Stimulated activated CD4-positive, alpha-beta T cell treated with anti-CD3 and anti-CD28 coated beads, Interleukin-4, amount 100 ng/mL, for 48 hours (primary cell): ENCODE measurements at places on chromosomes 12 and 14.

DNA sequence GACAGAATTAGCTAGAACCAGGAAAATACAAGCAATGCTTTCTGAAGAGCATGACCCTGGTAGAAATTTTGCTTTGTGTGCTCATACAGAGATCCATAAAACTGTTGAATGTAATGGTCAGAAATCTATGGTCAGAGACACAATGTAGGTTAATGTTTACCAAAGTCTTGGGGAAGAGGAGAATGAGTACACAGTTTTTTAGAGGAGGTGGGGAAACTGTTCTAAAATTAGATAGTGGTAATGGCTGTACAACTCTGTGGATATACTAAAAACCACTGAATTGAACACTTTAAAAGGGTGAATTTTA lies 109.5 kb upstream of the ARHGAP5 start:
- DNase-seq = no peak

DNA sequence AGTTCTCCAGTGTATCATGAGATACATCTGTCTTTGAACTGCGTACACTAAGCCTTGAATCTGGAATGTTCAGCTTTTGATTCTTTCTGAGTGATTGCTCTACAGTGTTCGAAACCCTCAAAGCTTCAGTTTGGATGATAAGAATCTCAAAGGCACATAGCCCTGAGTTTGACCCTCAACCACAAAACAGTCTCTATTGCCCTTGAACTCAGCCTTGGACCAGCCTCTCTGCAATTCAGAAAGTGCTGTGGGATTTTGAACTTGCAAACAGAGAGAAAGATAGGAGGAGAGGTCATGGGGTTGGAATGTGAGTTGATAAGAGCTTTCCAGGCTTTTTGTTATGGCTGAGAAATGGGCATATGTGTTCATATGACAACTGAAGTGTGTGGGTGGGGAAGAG lies 100.3 kb downstream of the MYRFL start:
- no peak for DNase-seq

- no peak for DNase-seq
Measured at GRCh38 chr12:94676031-94676641, 25.8 kb upstream of the TMCC3 start.

DNA sequence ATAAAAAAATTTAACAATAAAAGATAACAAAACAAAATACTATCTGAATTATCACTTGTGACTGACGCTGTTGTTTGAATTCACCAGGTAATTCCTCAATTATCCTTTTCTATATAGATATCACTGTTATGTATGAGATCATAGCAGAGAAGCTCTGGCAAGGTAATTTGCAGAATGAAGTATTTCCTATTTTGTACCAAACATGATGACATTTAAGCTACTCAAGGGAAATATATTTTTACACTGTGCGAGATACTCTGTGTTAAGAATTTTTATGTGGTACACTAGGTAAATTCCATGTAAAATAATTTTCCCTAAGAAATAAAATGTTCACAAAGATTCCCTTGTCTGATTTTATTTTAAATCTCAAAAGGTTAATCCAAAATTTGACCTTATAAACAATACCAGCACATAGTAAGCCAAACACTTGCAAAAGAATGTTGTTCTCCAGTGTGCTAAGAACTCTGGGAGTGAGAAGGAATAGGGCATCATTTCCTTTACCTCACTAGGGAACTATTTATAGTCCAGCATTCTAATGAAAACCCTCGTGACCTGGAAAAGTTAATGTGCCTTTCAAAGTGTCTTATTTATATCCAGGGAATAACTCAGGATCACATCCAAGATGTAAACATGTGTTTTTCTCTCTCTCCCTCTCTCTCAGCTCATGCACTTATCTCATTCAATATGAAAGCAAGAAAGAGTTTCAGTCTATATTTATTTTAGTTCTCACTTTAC lies 115.2 kb upstream of the RAP1B start:
- no peak for DNase-seq

GRCh38 chr14:59221568-59221967 lies 33.1 kb downstream of the DAAM1 start:
- DNase-seq = no peak

DNA sequence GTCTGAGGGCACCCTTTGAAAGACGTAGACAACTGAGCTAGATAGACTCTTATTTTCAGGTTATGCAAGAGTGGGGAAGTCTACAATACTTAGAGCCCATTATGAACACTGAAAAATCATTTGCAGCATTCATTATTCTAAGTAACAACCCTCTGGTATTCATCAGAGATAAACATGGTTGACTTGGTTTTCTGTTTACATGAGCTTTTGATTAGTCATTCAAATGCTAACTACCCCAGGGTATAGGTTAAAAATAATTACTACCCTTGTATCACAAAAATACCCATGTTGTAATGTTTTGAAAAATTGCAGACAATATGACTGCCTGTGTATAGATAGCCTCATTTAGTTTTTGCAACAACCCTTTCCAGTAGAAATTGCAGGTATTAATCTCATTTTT lies 78.5 kb downstream of the PPFIBP1 start:
- no peak for DNase-seq

- no peak for DNase-seq
Measured at GRCh38 chr12:28456934-28457710, 266.9 kb downstream of the CCDC91 start.
